Activated T-helper 1 cell treated with anti-CD3 and anti-CD28 coated beads, Interleukin-2, amount 50 U/mL, for 16 hours (primary cell): ENCODE measurements at places on chromosomes 11 and 22.

DNA sequence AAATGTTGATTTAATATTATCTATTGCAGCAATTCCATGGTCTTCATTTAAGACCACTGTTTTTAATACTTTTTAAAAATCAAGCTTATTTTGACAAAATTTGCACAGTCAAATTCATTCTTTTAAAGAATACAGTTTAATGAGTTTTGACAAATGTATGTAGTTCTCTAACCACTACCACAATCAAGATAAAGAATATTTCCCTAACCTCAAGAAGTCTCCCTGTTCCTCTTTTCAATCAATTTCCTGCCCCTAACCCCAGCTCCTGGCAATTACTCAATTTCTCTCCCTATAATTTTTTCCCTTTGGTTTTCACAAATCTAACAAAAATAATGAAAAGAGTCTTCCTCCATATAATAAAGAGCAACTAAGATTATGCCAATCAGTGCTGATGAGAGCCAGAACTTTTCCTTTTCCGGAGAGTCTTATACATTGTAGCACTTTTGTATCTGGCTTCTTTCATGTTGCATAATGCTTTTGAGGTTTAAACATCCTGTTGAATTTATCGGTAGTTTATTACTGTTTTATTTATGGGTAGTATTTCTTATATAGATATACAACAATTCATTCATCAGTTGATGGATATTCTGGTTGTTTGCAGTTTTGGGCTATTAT is 231.7 kb downstream of the AASDHPPT start:
- no peak for DNase-seq

- DNase-seq, result no peak
Measured at GRCh38 chr22:45959719-45960476, 17.1 kb downstream of the WNT7B start.

- no peak for DNase-seq
Measured at GRCh38 chr11:95065336-95065735, 1.4 kb upstream of the SRSF8 start.

- DNase-seq, result no peak
Measured at GRCh38 chr11:57896361-57897145, 127.1 kb upstream of the OR9Q1 start.

DNA sequence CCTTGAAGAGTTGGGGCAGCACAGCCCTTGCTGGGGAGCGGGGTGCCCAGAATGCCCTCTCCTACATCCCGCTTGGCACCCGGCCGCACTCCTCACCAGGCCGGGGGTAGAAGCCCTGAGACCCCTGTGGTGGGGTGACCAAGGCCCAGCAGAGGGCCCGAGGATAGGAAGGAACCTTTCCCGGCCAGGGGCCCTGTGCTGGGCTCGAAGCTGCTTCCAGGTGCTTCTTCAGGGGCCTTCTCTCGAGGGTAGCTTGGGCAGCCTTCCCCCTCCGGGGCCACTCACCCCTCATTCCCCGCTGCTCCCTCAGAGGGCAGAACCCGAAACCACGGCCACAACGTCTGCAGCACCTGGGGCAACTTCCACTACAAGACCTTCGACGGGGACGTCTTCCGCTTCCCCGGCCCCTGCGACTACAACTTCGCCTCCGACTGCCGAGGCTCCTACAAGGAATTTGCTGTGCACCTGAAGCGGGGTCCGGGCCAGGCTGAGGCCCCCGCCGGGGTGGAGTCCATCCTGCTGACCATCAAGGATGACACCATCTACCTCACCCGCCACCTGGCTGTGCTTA is 752 bp downstream of the MUC2 start:
- DNase-seq, result no peak

DNA sequence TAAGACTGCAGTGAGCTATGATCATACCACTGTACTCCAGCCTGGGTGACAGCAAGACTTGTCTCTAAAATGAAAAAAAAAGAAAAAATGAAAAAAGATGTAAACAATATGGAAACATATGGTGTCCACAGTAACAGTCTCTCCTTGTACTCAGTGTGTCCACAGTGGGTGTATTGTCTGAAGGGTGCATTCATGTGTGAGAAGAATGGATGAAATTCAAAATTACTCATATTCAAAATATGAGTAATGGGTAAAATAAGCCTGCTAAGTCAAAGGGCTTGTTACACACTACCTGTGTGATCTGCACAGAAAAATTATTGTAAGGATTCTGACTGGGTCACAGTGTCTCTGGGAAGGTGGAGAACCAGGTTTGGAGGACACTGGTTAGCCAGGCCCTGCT is 26.9 kb downstream of the PPFIA1 start:
- no peak for DNase-seq

DNA sequence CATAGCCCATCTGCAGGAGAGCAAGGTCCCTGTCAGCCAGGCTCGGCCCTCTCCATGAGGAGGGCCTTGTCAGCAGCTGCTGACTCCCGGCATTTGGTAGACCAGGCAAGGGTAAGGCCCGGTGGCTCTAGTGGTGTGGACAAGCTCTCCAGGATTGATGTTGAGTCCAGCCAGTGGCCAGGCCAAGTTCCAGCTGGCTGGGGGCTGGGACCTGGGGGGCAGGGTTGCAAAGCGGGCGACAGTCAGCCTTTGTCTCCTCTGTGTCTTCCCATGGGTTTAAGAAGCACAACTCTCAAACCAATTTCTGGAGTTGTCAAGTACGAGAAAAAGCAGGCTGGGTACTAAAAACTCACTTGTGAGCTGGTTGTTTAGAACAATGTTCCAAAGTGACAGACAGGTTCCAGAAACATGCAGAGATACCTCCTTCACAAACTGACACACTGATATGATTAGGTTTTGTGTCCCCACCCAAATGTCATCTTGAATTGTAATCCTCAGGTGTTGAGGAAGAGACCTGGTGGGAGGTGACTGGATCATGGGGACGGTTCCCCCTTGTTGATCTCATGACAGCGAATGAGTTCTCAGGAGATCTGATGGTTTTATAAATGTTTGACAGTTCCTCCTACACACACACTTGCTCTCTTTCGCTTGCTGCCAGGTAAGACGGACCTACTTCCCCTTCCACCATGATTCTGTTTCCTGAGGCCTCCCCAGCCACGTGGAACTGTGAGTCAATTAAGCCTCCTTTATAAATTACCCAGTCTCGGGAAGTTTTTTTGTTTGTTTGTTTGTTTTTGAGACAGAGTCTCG is 52.3 kb upstream of the SERPIND1 start:
- DNase-seq, result no peak

DNA sequence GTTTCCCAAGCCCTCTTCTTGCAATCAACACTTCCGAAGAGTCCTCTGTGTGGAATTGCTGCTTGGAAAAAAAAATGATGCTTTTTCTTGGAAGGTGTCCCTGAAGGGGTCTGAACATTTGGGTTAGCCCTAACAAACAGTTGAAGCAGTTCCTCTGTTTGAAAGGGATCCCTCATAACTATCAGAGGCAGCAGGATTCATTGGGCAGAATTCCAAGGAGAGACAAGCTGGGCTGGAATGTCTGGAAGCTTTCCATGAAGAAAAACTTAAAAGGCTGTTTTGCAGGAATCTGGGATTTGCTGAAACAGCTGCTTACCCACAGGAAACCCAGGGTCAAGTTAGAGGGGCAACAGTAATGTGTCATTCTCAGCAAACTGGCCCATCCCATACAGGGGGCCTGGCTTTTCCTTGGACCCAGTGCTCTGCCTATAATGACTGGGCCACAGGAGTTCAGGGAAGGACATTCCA is 3.1 kb downstream of the CSNK2A3 start:
- DNase-seq, result no peak

- DNase-seq, result no peak
Measured at GRCh38 chr11:34787895-34788294, 128.3 kb downstream of the APIP start.

GRCh38 chr11:26987731-26988130 is 6.2 kb upstream of the FIBIN start:
- DNase-seq, result no peak
